ENCODE measurements at places on chromosomes 1 and 21. TPM values are rescaled to one million over a fixed set of nuclear protein-coding genes. Genes with fewer than 3 reads are reported as not detected.

GRCh38 chr1:190832511-190832910, 354.8 kb upstream of the BRINP3 start:
- DNase-seq, result no peak

DNA sequence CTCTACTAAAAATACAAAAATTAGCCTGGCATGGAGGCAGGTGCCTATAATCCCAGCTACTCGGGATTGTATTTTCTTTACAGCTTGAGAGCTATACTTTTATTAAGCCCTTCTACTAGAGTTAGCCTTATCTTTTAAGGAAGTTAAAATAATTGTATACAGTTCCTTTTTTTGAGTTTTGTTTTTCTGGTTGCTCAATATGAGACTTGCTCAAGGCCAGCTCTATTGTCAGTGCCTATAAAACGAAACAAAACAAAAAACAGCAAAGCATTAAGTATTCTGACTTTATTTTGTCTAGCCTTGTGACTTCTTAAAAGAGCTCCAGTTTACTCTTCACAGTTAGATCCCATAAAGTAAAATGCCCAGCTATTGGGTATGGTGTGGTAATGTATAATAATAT, 17.2 kb downstream of the PKN2 start:
- peak; percentile 7 for DNase-seq

GRCh38 chr1:87424541-87424940, 95.9 kb downstream of the LMO4 start:
- DNase-seq, result peak; percentile 57

- no peak for DNase-seq
Measured at GRCh38 chr1:11357276-11357675, 84.3 kb downstream of the UBIAD1 start.

GRCh38 chr1:219788091-219788490, 140.3 kb downstream of the SLC30A10 start:
- DNase-seq, result no peak

CD84 gene
- 0.27 TPM for polyA plus RNA-seq

Measured in small intestine (tissue), 16 donors.